LoVo (cell line): ENCODE measurements at places on chromosomes 7 and 10.

DNA sequence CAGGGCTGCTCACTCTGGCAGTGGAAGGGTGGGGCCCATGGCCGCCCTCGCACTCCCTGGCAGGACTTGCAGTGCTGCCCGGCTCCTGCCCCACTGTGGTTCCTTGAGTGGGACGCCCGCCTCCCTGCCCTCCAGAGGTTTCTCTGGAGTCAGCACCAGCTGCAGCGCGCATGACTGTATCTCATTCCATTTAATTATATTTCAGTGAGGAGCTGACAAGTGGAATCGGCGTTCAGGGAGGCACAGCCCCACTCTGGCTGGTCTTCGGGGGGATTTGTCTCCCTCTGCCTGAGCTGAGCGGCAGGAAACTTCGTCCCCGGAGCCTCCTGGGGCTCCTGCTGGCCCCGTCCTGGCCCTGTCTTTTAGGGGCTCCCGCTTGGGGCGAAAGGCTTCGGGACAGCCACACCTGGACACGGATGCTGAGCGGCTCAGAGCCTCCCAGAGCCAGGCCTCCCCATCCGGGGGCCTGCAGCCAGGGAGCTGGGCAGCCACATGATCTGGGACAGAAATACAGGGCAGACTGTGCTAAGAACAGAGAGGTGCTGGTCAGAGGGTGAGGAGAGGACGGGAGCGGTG is 75.3 kb upstream of the NKX6-2 start:
- no peak for DNase-seq

DNA sequence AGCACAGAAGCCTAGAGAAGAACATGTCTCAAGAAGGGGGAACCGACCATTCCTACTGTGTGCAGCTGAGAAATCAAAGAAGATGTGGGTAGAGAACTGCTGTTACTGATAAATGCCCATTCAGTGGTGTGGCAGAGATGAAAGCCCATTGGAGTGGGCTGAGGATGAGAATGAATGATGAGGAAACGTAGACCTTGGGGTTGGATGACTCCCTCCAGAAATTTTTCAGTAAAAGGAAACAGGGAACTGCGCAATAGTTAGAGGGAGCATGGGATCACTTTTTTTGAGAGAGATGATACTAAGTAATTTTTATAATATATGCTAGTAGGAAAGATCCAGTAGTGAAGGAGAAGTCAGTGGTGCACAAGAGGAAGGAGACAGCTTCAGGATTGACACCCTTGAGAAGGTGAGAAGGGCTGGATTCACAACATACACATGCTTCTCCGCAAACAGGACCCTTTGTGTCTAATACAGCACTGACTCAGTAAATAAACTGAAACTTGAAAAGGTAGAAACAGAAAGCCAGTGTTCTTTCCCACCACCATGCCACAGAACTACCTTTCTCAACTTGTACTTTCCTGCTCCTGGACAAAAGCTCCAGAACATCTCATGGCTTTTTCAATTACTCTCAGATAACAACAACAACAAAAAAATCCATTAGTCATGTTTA is 104.7 kb upstream of the IL6 start:
- DNase-seq, result no peak

DNA sequence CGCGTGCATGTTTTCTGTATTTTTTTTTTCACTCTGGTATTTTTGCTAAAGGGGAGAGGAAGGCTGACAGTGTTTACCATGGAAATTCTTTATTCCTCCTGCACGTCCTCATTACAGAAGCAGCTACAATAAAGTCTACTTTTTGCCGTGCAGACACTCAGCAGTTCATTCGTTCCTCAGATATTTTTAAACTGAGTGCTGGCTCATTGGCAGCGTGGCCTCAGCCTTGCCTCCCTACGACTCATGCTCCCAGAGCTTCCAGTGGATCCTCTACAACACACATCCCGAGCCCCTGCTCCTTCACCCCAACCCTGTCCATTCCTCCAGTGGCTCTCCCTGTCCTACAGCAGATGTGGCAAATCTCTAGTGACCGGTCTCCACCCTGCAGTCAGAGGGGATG is 239.2 kb upstream of the ZMIZ1 start:
- DNase-seq, result no peak

- no peak for DNase-seq
Measured at GRCh38 chr10:108388706-108389105, 1224.2 kb upstream of the SORCS1 start.

GRCh38 chr7:701086-701671 is 25.3 kb upstream of the DNAAF5 start:
- no peak for DNase-seq

DNA sequence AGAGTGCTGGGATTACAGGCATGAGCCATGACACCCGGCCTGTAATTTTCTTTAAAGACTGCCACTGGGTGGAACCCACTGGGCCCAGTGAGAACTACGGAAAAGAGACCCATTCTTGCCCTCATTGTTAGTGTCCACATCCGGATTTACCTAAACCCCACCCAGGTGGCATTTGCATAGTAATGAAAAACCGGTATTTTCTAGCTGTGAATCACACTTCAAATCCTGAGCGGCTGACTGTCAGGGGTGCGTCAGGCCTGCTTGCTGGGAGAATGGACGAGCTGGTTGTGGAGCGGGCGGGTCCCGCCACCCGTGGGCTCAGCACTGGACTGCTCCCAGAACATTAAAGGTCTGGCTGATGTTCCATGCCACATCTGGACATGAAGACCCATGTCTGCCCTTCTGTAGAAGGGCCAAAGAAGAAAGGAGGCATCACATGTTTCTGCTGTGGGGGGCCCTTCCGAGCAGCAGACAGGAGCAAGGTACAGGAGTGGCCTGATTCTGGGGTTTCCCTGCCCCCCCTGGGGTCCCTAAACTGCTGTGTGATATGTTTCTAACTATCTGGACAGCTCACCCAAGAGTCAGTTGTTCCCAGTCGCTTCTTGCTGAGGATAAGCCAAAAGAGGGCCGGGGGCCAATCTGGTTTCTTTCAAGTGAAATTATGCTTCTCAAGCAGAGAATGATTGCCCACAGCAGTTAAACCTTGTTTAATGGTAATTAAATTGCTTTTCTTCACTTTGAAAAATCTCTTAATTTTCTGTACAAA is 46.4 kb downstream of the KIAA1217 start:
- no peak for DNase-seq

DNA sequence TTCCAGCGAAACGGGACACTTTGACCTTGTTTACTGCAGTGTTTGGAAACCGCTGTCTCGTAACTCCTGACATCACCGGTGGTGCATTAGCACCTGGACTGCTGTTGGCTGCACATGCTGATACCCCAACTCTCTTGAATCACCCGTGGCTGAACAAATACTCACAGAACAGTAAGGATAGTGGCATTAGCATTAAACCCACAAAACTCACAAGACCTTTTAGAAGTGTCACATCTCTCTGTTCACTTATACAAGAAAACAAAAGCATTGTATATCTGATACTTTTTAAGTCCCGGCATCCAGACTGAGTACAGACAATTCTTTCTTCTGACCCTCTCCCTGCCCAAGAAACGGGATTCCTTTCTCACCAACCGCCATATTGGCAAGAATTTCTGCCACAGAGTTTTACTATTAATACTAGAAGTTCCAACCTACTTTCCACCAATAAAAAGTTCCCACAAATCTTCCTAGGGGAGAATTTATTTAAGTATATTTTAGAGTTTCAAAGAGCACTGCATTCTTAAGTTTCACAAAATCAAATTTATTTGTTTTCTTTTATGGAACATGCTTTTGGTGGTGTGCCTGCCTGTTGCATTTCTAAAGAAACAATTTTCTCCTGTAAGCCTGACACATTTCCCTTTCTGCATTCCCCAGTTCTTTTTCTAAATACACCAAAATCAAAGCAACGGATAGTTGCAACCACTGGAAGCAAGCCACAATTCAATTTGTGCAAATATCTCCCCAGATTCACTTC is 208.4 kb upstream of the KLF14 start:
- no peak for DNase-seq

DNA sequence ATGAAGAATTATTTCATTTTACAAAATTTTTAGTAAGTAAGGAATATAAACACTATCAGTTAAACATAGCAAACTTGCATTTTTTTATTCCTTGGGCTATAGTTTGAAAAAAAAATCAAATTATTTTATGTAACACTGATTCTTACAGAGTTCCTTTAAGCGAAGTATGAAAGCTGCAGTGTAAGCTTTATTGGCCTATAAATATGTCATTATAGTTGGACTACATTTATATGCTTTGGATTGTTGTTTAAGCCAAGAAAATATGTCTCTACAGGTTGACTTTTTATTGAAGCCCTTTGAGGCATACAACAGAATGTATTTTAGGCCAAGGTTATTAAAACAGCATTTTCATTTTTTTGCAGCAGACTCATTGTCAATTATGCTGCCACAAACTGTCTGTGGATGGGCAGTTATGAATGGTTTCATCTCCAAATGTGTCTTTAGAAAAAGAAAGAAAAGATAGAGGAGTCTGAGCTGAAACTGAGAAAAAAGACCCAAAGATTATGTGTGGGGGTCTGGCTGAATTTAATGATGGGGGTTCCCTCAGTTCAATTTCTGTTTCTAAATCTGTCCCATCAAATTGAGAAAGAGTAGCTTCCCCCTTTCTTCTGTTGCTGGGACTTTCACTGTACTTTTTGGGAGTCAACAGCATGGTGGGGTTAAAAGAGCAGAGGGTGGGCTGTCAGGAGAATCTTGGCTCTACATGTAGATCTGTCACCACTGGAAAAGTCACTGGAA is 43.1 kb downstream of the ARID5B start:
- peak; percentile 29 for DNase-seq

DNA sequence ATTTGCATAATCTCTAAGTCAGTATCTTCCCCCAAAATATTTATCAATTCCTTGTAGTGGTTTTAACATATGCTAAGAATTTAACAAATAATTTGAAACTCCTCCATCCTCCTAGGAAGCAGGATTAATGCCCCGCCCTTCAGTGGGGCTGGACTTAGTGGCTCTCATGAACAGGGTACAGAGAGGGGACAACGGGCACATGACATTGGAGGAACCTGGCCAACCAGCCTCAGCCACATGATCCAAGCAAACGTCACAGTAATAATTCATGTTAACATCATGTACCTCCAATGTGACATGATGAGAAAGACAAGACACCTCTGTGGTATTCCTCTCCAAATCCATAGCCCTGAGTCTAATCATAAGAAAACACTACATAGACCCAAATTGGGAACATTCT is 50.5 kb downstream of the NUDCD3 start:
- no peak for DNase-seq

- DNase-seq, result no peak
Measured at GRCh38 chr7:153588586-153588985, 463.6 kb upstream of the DPP6 start.

GRCh38 chr10:19979628-19980027 is 163.4 kb downstream of the PLXDC2 start:
- DNase-seq, result no peak

DNA sequence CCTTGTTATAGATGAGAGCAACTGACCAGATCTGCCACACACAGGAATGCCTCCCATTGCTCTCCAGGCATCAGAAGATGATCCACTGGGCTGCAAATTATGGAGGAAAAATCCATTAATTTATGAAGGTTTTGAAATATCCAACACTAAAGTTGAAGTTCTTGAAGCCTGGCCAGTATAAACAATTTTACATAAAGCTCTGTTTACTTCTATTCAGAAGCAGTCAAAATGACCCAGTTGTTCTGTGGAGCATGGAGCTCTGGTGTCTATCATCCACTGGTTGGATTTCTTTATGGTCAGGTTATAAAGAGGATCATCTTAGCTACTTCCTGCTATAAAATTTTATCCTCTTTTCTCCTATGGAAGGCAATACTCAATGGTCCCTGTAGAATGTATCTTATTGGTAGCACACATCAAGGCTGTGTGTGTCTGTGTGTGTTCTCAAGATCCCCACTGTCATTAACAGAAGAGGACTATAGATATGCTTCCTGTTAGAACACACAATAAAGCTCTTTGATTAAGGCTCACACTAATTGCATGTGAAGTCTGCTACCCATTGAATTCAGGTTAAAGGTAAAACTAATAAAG is 747.4 kb downstream of the SUGCT start:
- peak; percentile 57 for DNase-seq

GRCh38 chr7:2437136-2437535 is 33.7 kb downstream of the CHST12 start:
- DNase-seq, result no peak

DNA sequence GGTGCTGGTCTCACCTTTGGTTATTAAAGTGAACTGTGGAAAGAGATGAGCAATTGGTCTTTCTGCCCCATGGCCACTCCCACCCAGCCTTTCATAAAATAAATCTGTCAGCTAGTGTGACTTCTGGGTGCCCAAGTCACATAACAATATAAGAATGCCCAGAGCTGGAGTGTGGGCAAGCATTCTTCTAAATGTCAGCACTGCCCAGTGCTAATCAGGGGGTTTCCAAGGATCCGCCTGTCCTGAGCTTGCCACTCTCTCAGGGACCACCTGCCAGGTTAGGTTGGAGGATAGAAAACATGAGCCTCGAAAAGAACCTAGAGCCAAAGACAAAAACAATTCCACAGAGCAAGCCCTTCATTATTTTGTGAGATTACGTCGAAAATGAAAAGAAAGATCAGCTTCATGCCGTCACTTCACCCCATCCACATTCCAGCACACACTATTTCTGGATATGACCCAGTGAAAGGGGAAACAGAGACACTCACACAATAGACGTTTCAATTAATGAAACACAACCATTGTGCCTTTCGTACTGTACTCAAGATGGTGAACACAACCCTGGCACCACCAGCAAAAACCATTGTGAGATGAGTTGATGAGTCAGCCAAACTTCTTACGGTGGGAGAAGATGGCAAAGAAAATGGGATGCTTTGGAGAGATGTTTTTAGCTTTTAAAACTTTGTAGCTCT is 30.8 kb downstream of the SCRN1 start:
- no peak for DNase-seq

DNA sequence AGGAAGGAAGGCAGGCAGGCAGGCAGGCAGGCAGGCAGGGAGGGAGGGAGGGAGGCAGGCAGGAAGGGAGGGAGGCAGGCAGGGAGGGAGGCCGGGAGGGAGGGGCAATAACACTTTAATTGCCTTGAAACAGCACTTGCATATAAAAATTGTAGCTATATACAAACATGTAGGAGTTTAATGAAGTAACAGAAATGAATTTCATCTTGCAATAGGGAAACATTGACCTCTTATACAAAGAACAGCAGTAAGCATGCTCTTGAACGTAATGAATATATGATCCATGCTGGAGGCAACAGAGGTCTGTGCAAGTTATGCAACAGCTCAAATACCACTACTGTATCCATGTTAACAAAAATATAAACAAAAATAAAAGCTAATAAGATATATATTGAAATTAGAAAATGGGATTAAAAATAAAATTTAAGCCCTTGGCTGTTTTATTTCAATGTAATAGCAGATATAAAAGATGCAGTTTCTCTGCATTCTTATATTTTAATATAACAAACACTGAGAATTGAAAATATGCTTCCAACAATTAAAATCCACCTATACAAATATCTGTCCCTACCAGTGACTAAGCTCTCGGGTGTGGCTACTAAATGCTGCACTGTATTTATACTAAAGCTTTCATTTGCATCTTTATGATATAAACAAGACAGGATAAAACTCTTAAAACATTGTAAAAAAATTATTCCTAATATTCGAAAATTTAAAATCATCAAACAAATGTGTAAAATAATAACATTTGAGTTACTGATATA is 50.3 kb downstream of the CACNA2D1 start:
- no peak for DNase-seq
